ENCODE measurements at places on chromosomes 3 and 15. TPM values are rescaled to one million over a fixed set of nuclear protein-coding genes. Genes with fewer than 3 reads are reported as not detected.

GRCh38 chr3:108301695-108302404 is 5.5 kb downstream of the HHLA2 start:
- no peak for DNase-seq

Gene MEIS2
- total RNA-seq = 0.38 TPM

DNA sequence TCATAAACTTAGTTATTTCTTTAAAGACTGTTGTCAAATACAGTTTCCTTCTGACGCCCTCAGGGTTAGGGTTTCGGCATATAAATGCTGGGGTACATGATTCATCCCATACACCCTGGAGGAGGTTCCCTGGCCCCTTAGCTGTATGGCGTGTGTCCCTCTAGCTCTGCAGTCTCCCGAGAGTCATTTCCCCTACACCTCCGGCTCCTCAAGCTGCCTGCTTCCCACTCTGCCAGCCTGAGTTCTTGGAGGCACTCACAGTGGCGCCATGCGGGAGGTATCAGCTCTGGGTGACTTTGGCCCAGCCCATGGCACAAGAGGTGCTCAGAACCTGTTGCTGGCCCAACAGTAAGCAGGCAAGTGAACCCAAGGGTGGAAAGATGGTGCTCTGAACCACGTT is 70.2 kb upstream of the TRPM1 start:
- no peak for DNase-seq

DNA sequence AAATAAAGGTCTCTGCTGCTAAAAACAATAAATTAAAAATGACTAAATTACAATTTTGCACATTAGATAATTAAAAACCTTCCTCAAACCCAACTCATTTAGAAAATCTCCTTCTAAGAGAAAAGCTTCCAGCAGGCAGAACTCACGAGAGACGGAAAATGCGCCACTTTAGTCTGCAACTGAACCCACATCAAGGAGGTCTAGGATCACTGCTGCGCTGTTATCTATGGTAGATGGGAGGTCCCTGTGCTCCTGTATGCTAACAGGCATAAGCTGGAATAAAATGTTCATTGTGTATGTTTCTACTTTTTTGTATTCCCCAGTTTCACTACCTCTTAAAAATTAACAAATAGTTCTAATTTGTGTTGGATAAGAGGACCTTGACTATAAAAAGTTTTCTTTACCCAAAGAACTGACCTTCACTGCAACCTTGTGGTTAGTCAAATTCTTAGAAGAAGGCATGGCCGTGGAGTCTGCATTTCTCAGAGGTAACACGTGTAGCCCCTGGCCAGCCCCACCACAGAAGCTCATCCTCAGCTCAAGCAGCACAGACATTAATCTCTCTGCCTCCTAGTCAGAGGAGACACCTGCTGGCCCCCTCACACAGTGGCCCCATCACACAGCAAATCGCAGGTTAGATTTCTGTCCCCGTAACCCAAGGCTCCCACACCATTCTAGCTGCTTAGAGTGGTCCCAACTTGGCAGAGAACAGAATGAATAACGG is 22.3 kb downstream of the STIMATE start:
- DNase-seq = no peak

GRCh38 chr3:40620151-40620550 is 95.4 kb downstream of the ZNF621 start:
- DNase-seq = no peak

DNA sequence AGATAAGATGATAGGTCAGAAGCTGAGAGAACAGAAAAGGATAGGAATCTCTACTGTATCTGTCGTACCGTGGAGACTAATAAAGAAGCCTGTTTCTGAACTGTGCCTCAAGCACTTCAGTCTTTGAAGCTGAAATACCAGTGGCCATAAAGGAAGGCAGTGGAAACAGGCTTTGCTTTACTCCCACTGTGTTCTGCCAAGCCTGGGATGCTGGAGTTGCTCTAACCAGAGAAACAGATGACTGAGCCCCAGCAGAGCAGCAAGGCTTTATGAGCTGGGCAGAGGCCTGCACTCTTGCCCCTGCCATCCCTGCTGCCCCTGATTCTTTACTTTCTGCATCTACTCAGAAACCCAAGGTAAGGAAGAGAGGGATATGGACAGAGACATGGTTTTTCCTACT is 89.4 kb downstream of the PDE8A start:
- DNase-seq = no peak

DNA sequence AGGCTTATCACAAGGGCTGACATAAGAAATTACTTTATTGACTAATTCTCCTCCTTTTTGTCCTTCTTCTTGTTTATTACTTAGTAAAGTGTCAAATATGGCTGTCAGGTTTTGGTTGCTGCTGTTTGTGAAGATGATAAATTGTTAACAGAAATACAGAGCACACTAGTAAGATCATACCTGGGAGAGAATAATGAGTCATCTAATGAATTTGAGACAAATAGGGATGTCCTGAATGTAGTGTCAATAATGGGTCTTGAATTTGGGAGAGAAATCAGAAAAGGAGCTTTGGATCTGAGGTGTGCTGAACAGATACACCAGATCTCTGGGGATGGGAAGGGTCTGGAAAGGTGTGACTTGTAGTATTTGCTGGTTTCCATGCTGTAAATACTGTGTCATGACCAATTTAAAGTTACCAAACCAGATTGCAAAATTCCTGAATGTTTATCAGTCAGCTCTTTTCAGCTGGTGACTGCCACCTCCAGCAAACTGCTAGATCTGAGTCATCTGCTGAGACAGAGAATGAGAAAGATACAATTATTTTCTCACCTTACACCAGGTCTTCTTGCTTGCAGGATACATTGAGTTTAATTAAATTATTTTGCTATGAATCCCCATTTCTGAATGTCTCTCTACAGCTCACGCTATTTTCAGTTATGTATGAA is 76.7 kb upstream of the SATB1 start:
- DNase-seq = no peak

- DNase-seq = no peak
Measured at GRCh38 chr15:100920516-100921135, 1.5 kb downstream of the LRRK1 start.

GRCh38 chr3:172142051-172142863 is 102.9 kb downstream of the FNDC3B start:
- no peak for DNase-seq

DNA sequence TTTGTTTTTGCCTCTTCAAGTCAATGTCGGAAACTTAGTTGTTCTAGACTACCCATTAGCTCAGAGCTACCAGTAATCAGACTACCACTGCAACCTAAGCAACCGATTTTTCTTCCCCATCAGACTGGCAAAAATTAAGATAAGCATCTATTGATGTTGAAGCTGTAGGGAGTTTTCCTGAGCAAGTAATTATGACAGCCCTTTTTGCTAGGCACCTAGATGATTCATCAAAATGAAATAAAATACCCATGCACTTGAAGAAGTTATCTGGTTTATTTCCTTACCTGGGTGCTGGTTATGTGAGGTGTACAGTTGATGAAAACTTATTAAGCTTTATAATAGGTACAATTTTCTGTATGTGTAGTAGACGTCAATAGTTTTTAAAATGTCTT is 554 bp upstream of the COMMD4 start:
- DNase-seq = no peak

DNA sequence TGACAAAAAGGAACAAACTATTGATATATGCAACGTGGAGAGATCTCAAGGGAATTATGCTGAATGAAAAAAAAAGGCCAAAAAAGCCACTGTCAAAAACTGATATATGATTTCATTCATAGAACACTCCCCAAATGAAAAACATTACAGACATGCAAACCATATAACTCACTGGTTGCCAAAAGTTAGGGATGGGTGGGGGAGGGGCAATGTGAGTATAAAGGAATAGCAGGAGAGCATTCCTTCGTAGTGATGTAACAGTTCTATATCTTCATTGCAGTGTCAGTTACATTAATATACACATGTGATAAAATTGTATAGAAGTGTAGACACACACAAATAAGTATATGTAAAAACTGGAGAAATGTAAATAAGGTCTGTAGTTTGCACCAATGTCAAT is 12.2 kb downstream of the GBE1 start:
- DNase-seq = no peak

DNA sequence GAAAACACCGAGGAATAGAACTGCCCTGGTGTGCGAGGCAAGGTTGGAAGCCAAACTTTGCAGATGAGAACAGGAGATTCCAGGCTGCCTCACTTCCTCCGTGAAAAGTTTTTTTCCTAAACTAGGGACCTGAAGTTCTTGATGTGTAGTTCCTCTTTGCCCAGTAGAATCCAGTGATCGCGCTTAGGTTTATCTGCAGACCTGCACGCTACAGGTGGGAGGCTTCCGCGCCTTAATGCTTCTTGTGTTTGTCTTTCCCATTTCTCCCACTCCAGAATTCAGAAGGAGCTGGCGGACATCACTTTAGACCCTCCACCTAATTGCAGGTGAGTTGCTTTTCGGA is 5.4 kb downstream of the UBE2E1 start:
- no peak for DNase-seq

Gene EIF4E3
- total RNA-seq = 62.5 TPM

Gene GOLGA8S
- total RNA-seq = 0.32 TPM

DNA sequence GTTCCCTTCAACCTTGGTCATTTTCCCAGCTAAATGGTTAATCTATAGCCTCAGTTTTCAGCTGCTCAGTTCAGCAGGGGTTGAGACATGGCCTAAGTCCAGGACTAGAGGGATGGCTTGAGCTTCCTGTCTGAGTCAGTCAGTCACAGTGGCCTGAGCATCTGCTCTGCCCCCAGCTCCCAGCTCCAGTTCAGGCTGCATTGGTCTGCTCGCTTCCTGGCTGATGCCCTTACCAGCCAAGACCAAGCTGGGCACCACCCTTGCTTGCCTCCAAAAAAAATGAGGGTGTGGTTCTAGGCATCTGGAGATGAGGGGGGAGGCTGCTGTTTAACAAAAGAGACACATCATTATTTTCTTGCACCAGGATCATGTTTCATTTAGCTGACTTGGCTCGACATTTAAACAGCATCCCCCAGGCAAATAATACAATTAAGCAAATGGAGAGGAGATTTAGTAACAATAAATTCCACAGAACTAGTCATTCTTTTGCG is 70.7 kb downstream of the WNT5A start:
- no peak for DNase-seq

All from T-cell (primary cell).